Brain microvascular endothelial cell (primary cell): ENCODE measurements at places on chromosomes 11 and 22.

GRCh38 chr11:98565311-98565710 lies 455.4 kb upstream of the CNTN5 start:
- DNase-seq, result no peak

DNA sequence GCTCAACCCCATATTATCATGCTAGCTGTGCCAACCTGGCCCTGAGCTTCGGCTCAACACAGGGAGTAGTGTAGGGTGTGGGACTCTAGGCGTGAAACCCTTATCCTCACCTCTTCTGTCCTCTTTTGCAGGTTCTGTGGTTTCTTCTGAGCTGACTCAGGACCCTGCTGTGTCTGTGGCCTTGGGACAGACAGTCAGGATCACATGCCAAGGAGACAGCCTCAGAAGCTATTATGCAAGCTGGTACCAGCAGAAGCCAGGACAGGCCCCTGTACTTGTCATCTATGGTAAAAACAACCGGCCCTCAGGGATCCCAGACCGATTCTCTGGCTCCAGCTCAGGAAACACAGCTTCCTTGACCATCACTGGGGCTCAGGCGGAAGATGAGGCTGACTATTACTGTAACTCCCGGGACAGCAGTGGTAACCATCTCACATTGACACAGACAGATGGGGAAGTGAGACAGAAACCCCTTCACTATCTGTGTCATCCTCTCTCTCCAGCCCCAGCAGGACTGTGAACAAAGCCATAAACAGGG lies 76.4 kb downstream of the GGTLC2 start:
- no peak for DNase-seq

DNA sequence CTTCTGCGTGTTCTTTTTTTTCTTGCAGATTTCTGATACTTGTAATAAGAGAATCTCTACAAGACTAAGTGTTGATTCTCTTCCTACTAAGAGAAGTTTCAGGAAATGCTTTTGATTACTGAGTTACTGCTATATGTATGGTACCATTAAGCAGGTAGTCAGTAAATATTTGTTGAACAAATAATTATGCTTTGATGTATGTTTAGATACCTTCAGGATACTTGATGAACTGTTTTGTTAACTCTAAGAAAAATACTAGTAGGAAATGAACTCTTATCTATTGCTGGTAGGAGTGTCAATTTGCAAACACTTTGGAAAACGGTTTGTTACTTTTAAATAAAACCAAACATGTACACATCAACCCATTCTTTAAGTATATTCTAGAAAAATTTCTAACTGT lies 90.6 kb downstream of the TMEM135 start:
- no peak for DNase-seq

- peak; percentile 75 for DNase-seq
Observed at GRCh38 chr11:69089258-69089657, 40.5 kb downstream of the TPCN2 start.

- no peak for DNase-seq
Observed at GRCh38 chr11:84136926-84137325, 850.8 kb upstream of the CCDC90B start.

DNA sequence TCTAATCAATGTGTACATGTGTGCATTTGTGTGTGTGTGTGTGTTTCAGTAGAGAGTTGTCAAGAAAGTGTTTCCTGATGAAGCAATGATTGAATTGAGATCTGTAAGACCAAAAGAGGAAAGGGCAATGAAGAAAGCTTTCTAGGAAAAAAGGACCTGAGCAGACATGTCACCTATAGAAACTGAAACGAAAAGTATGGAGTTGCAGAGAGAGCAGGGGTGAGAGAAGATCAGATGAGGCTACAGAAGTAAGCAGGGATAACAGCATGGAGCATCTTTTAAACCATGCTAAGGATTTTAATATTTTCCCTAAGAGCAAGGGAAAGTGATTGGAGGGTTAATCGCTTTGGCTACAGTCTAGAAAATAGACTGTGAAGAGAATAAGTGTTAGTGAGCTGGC lies 1459.4 kb upstream of the TENM4 start:
- no peak for DNase-seq
